ENCODE measurements at places on chromosomes 13 and 19.

- DNase-seq = no peak
Measured at GRCh38 chr13:43267916-43268315, 244.5 kb downstream of the DNAJC15 start.

GRCh38 chr19:56321989-56322440 lies 7.4 kb upstream of the ZSCAN5A start:
- DNase-seq = no peak

- no peak for DNase-seq
Measured at GRCh38 chr13:51152701-51153100, 41.6 kb upstream of the C13orf42 start.

DNA sequence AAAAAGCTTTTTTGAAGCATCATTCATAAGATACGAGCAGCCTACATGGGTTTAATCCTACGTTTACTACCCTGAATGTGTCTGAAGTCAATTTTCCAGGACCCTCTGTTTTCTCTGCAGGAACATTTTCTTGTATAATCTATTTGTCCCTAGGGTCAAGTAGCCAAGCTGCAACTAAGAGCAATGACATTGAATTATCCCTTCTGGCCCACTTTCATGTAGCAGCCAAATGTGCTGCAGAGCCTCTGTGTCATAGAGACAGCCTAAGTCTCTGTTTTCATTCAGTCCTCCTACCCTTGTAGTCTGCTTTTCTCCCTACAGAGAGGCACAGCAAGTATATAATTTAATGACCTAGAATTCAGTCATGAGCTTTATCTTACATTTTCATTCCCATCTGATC lies 82.1 kb downstream of the ZAR1L start:
- DNase-seq = no peak

DNA sequence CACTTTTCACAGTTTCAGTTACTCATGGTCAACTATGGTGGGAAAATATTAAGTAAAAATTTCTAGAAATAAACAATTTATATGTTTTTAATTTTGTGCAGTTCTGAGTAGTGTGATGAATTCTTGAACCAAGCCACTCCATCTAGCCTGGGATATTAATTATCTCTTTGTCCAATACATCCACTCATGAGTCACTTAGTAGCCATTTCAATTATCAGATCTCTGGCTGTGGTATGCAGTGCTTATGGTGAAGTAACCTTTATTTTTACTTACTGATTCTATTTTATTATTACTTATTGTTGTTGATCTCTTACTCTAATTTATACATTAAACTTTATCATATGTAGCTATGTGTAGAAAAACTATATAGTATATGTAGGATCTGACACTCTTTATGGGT lies 128.9 kb upstream of the KLHL1 start:
- no peak for DNase-seq

- DNase-seq = no peak
Measured at GRCh38 chr19:55097864-55098715, 19.3 kb downstream of the PPP1R12C start.

- DNase-seq = no peak
Measured at GRCh38 chr13:104593693-104594092, 1527.5 kb upstream of the SLC10A2 start.

- no peak for DNase-seq
Measured at GRCh38 chr19:8321986-8322637, 816 bp downstream of the RPS28 start.

- no peak for DNase-seq
Measured at GRCh38 chr19:16851031-16851712, 22.0 kb downstream of the SIN3B start.

GRCh38 chr19:41753936-41754529 lies 1.3 kb upstream of the CEACAM6 start:
- DNase-seq = peak; percentile 55

GRCh38 chr13:48504606-48505005 lies 28.3 kb downstream of the RCBTB2 start:
- no peak for DNase-seq

DNA sequence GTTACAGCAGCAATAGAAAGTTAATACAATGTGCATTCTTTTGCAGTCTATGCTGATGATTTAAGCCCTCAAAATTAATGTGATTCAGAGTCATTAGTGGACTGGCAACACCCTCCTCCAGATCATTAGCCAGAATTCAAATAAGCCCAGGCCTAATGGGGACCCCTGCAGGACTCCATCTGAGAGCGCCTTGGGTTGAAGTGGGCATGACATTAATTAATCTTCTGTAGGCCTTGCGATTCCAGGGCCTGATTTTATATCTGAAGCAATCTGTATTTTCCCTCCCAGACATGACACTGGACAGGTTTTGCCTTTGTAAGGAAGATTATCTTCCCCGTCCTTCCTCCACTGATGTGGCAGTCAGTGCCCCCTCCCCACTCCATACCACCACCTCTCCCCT lies 442.9 kb downstream of the FOXO1 start:
- no peak for DNase-seq

All from NCI-H187 (cell line).